ENCODE measurements at places on chromosomes 5 and 9. TPM values are rescaled to one million over a fixed set of nuclear protein-coding genes. Genes with fewer than 3 reads are reported as not detected.

The GCNT4 gene
- polyA plus RNA-seq: 13.3 TPM

- DNase-seq: no peak
Measured at GRCh38 chr5:66839636-66840185, 243.5 kb downstream of the MAST4 start.

GRCh38 chr5:120624021-120624563 lies 160.0 kb downstream of the PRR16 start:
- DNase-seq: no peak

DNA sequence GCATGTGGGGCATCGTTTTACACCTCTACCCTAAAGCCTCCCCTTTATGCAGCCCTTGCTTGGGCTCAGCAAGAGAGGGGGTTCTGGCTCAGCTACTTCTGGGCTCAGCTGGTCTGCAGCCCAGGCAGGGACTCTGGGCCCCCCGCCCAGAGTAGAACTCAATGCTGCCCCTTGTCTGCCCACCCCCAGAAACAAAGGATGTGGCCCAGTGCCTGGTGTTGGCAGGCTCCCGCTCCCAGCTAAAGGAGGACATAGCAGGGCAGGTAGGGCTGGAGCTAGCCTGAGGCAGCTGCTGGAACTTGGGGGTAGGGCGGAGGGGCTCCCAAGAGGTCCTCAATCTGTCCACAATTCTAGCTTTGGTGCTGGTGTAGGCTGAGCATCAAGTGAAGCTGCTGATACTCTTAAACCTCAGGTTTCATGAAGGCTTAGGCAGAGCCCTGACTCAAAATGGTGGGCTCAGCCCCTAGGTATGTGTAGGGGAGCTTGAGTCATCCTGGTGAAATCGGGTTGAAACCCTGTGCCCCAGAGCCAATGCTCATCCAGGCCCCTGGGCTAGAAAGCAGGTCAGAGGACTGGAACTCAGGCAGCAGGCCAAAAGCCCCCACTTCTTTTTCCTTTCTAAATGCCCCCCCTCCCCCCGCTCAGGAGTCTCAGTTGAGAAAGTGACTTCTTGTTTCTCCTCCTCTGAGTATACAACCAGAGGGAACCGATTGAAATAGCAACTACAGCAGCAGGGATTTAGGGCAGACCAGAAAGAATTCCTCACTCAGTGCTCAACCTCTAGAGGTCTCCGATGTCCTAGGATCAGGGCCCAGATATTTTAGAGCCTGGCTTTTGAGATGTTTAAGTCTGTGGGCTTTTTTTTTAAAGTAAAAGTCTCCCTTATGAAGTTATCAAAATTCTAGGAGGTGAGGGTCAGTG lies 11.4 kb downstream of the PSD2 start:
- DNase-seq: no peak

GRCh38 chr5:64210866-64211265 lies 45.2 kb downstream of the RNF180 start:
- DNase-seq: no peak

- DNase-seq: no peak
Measured at GRCh38 chr5:95794070-95794516, 28.4 kb downstream of the GLRX start.

- DNase-seq: no peak
Measured at GRCh38 chr5:176134529-176135223, 103.5 kb upstream of the SIMC1 start.

DNA sequence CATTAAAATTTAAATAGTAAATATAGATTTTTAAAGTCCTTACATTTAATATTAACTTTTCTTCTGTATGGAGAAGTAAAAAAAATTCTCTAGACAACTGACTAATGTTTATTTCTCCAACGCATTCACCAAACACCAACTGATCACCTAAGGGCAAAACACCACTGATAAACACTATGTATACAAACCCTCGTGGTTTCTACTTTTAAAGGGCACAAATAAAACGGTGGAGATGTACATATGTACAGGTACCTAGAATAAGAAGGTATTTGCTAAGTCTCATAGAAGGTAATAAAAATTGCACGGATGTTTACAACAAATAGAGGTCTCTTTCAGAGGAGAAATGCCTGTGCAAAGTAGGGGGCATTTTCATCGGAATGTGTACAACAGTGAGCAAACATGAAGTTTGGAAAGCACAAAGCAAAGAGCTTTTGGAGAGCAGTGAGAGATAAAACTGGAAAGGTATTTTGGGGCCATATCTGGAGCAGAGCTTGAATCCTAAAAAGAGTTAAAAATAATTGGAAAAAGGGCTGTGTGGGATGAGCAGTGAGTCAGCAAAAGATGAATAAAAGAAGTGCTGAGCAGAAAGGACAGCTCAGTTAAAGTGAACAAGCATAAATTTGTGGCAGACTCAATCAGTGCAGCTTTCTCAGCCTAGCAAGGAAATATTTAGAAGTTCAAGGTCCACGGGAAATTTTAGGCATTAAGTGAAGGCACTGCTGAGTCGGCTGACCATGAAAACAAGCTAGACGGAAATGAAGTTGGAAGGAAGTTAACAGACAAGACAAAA lies 160.0 kb downstream of the TMEM161B start:
- DNase-seq: no peak

DNA sequence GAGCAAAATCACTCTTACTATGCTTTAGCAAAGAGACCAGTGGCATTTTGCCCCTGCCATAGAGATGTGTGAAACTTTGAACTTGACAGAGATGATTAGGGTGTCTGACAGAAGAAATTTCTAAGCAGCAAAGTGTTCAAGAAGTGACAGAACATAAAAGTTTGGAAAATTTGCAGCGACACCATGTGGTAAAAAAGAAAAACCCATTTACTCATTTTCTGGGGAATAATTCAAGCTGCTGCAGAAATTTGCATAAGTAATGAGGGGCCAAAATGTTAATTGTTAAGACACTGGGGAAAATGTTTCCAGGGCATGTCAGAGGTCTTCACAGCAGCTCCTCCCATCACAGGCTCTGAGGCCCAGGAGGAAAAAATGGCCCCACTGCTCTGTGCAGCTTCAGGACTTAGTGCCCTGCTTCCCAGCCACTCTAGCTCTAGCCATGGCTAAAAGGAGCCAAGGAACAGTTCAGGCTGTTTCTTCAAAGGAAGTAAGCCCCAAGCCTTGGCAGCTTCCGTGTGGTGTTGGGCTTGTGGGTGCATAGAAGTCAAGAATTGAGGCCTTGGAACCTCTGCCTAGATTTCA lies 6.1 kb upstream of the AP3B1 start:
- no peak for DNase-seq

All from right renal cortex interstitium (tissue), 3 donors.